Muscle of arm (tissue), 14 donors: ENCODE measurements at places on chromosomes 11 and 22. TPM values are rescaled to one million over a fixed set of nuclear protein-coding genes. Genes with fewer than 3 reads are reported as not detected.

DNA sequence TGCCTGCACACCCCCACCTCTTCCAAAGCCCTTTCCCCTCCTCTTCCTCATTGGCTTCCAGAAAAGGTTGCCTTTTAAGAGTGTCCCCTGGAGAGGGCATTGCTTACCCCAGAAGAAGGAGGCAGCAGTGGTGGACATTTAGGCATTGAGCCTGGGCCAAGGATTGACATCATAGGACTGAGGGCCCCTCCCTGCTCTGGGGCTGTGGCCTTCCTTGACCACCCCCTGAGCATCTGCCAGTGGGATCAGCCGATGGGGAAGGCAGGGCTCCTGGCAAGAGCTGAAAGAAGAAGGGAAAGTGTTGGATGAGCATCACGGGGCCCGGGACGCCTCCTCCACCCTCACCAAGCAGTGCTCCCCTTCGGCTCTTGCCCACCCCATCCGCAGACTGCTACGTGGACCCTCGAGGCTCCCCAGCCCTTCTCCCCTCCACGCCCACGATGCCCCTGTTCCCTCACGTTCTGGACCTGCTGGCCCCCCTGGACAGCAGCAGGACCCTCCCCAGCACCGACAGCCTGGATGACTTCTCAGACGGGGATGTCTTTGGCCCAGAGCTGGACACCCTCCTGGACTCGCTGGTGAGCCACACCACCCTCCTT, 37.4 kb downstream of the ZC3H7B start:
- no peak for DNase-seq

- DNase-seq: no peak
These were observed 708 bp downstream of the SCO2 start for GRCh38 chr22:50524676-50525103.

- DNase-seq: no peak
These were observed 22.1 kb downstream of the NECTIN1 start for GRCh38 chr11:119706887-119707286.

- no peak for DNase-seq
These were observed 72.2 kb downstream of the LARGE2 start for GRCh38 chr11:45994371-45995341.

- no peak for DNase-seq
These were observed 38.9 kb upstream of the TH start for GRCh38 chr11:2210366-2211112.

- no peak for DNase-seq
These were observed 258.9 kb upstream of the ARHGAP20 start for GRCh38 chr11:110971140-110971539.

The GLB1L2 gene
- polyA plus RNA-seq: 0.79 TPM

DNA sequence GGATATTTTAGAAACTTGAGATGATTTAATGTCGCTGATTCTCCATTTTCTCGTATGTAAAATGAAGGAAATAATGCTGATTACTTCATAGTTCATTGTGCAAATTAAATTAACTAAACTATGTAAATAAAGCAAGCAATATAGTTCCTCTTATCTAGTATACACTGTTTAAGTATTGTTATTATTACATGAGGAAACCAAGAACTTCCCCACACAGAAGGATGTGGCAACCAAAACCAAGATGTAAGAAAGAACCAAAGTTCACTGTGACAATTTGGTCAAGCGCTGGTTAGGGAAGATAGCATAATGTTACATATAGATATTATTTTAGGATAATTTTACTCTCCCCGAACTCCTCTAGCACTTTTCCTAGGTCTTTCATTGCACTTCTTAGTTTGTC, 103.2 kb downstream of the XKR3 start:
- DNase-seq: no peak

The FOLH1 gene
- 1.8 TPM for polyA plus RNA-seq

The TREH gene
- not detected for polyA plus RNA-seq

The OR52H1 gene
- polyA plus RNA-seq: not detected

The OLFML1 gene
- 66.6 TPM for polyA plus RNA-seq

The SORL1 gene
- 17.6 TPM for polyA plus RNA-seq

DNA sequence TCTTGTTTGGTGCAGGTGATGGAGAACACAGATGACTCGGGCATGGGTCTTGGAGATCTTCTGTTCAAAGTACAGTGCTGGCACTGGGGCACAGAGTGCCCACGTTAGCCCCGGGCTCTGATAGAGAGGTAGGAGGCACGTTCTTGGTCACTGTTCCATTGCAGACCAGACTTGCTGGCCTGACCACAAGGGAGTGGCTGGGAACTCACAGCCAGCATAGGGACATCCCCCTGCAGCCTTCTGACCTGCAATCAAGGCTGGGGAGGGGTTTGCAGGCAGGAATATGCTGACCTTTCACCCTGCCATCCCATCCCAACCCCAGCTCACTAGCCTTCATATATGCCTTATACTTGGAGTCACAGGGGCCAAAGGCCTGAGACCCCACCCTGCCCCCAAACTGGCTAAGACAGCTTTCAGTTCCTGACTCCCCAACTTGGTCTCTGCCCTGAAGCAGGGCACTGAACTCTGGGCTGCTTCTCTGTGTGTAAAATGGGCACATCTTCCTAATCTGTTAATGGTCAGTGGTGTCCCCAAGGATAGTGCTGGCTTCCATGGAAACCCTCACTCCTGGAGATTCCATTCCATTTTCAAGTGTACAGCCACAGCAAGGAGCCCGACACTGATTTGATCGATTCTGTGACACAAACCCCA, 4.6 kb downstream of the MRPL49 start:
- DNase-seq: no peak

DNA sequence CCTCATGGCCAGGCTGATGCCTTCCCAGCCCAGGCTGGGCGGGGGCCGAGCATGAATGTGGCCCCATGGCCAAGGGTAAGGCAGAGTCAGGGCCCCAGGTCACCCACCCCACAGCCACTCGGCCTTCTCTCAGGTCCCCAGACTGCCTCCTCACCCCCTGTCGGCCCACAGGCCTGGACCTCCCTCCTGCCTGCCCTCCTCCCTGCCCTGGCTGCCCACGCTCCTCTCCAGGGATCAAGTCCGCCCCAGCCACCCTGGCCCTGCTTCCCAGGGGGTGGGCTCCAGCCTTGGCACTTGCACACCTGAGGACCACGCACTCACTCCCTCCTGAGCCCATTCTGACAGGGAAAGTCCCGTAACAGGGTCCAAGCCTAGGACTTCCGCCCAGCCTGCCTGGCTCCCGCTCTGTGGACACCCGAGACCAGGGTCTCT, 37.8 kb upstream of the TH start:
- no peak for DNase-seq

DNA sequence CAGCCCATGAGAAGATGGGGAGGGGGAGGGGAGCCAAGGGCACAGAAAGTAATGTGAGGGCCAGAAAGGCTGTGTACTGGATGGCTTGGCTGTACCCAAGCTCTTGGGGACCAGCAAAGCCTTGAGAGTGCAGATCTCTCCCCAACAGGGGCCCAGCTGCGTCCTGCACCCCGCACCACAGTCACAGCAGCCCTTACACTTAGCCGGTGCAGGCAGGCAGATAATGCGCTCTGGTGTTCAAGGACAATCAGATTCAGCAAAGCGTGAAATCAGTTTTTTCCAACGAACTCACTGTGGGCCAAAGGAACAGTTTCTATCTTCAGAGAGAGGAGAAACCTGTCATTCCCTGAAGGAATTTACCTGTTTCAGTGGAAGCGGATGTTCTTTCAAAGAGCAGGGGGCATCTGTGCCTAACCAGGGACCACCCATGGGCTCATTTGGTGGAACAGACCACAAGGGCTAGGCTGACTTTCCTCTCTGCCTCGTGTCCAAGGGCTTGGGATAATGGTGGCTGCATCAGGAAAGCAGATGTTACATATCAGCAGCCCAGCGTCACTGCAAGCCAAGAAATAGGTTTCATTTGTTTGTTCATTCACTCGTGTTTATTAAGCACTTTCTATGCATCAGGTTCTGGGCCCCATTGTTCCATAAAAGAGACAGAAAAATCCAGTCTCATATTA, 81.2 kb upstream of the SPON1 start:
- no peak for DNase-seq

GRCh38 chr11:7609015-7609414, 64.3 kb downstream of the CYB5R2 start:
- DNase-seq: no peak

DNA sequence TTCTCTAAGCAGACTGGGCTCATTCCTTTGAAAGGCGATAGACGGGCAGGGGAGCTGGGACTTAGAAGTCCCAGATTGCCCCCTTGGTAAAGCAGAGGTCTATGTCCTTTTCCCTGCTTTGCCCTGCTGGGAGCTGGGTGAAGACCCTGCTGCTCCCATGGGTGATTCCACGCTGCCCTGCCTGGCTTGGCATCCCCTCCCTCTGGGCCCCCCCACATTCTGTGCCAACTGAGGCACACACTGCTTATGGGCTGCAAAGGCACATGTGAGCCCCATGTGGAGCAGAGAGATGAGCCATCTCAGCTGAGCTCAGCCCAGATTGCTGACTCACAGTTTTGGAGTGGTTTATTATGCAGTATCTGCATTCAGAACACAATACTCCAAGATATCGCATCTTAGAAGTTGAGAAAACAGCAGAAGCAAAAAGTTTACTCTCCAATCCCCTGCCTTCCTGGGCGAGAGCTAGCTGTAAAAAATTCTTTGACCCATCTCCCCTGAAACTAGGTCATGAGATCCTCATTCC, 127.2 kb downstream of the ST3GAL4 start:
- no peak for DNase-seq

DNA sequence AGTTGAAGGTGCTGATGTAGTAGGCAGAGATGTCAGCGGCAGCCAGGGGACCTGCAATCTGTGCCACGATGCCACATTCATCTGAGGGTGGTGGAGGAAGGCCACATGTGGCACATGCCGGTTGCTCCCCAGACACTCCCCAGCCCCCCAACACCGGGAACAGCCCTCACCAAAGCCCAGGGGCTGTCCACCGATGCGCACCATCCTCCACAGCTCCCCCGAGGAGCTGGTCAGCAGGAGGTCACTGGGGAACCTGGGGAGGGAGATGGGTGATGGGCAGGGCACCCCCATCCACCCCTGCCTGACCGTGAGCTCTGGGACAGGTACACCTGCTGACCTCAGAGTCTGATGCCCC, 3.5 kb downstream of the CASTOR1 start:
- DNase-seq: no peak

The OR4D5 gene
- not detected for polyA plus RNA-seq

GRCh38 chr22:43118953-43119458, 8.5 kb downstream of the BIK start:
- DNase-seq: no peak

- DNase-seq: no peak
These were observed 19.7 kb upstream of the CDC42EP2 start for GRCh38 chr11:65295001-65295400.

The MS4A4E gene
- 0.76 TPM for polyA plus RNA-seq

The LIPT2 gene
- polyA plus RNA-seq: 2.7 TPM

GRCh38 chr11:115660030-115660805, 156.0 kb upstream of the CADM1 start:
- no peak for DNase-seq

- DNase-seq: no peak
These were observed 751 bp downstream of the FIBIN start for GRCh38 chr11:26994631-26995095.

- DNase-seq: no peak
These were observed 509.4 kb upstream of the RAG2 start for GRCh38 chr11:37107415-37107814.

The TP53I11 gene
- polyA plus RNA-seq: 47.7 TPM

The CHRDL2 gene
- 1.2 TPM for polyA plus RNA-seq

DNA sequence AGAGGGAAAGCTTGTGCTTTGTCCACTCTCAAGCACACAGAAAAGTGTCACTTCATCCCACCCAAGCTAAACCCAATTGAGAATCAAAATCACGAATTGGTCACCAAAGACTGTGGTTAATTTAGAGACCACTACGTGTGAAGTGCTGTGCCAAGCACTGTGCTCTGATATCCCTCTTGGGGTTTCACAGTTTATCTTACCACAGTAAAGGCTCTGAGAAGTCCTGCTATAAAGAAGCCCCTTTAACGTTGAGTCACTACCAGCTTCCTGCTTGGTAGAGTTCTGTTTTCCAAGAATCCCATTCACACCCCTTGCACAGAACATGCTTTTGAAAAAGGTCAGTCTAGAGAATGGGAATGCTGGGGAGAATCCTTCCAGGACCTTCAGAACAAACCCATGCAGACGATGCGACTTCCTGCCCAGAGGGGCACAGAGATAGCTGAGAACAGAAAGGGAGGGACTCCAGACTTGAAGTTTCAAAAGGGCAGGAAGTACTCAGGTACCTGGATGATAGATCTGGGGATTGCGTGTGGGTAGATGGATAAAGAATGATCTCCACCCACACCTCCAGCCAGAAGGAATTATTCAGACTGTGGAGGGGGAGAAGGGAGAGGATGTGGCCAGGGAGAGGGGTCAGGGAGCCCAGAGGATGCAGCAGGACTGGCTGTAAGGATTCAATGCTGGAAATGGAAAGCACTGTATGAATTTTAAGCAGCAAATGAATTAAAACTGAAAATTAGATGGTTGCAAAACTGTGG, 18.1 kb upstream of the TSPAN18 start:
- DNase-seq: no peak

- no peak for DNase-seq
These were observed 568 bp downstream of the ALG8 start for GRCh38 chr11:78138694-78139421.

GRCh38 chr22:44248926-44249325, 63.8 kb downstream of the SHISAL1 start:
- DNase-seq: no peak

GRCh38 chr22:35039625-35040024, 26.3 kb upstream of the ISX start:
- no peak for DNase-seq

DNA sequence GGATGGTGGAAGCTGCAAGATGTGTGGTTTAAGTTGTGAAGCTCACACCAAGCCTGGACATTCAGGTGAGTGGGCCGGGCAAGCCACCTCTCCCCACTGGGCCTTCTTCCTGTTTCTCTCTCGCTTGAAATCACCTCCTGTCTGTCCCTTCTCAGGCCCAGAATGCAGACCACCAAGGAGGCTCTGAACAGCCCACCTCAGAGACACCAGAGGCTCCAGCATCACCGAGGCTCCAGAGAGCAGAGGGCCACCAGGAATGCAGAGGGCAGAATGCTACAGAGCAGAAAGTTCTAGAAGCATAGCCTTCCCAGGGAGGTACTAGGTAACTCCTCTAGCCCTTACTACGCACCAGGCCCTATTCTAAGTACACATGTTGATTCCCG, 14.8 kb upstream of the IL2RB start:
- no peak for DNase-seq

The OR51E2 gene
- polyA plus RNA-seq: 1.7 TPM
